NCI-H446 (cell line): ENCODE measurements at places on chromosomes 6 and 20.

DNA sequence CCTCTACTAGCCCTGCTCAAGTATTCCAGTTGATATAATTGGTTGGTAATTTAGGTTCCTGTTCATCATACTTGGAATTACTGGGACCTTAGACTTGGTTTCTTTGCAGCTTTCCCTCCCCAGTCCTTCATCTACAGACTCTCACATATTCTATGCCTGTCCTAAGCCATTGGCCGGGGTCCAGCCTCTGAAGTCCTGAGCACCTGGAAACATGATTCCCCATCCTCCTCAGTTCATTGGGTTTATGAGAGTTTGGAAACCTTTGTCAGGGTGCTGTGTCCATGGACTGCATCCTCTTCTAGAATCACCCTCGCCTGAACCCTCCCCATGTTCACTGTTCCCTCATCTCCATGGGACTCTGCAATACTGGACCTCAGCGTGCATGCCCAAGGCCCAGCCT lies 8.8 kb downstream of the GSTA2 start:
- DNase-seq, result no peak

- DNase-seq, result no peak
Measured at GRCh38 chr20:38843346-38843745, 37.8 kb downstream of the PPP1R16B start.

DNA sequence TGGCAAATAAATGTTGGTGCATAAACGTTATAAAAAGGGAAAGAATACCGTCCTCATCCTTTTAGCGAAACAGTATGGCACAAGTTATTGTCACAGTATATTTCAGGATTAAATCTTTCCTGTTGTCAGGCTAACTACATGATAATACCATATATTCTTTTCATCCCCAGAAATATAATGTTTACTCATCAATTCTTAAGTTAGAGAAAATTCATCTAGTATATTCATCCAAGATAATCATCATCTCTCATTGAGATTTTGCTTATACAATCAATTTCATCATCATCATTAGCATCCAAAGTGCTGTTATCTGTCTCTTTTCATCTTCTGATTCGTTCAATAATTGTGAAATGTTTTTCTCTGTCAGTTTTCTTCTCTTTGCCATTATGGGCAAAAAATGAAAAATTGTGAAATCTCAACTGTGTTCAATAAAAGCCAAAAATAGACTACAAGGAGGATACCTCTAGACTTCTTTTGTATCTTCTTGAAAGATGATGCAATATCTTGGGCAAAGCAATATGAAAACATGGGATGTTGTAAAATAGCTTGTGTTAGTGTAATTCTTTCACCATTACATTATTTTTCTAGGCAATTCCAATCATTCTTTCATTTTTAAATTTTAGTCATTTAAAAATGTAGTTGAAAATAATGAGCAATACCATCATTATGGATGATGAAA lies 2.6 kb downstream of the SPACA1 start:
- DNase-seq, result no peak

GRCh38 chr6:138692978-138693909 lies 80.3 kb upstream of the CCDC28A start:
- DNase-seq, result peak; percentile 5

- DNase-seq, result no peak
Measured at GRCh38 chr6:36290668-36291620, 21.1 kb downstream of the PNPLA1 start.

DNA sequence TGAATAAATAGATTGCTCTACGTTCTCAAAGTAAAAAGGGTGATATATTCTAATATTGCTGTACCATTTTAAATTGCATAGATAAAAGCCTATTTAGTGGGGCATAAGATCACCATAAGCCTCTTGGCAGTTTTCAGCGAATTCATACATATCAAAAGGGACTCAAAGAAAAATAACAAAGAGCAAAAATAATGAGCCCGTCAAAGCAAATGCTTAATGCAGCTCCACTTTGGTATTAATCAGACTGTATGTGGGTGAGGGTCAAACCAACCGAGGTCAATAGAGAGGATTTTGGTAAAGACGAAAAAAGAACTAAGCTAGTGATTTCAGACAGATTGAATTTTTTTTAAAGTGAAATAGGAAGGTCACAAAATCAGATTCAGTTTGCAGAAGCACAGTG lies 598.8 kb downstream of the GRIK2 start:
- DNase-seq, result no peak

GRCh38 chr6:93021235-93021915 lies 398.0 kb downstream of the EPHA7 start:
- DNase-seq, result no peak

- DNase-seq, result no peak
Measured at GRCh38 chr6:42916288-42916687, 435 bp downstream of the PTCRA start.

- peak; percentile 84 for DNase-seq
Measured at GRCh38 chr20:14334306-14334930, 3.0 kb downstream of the FLRT3 start.

DNA sequence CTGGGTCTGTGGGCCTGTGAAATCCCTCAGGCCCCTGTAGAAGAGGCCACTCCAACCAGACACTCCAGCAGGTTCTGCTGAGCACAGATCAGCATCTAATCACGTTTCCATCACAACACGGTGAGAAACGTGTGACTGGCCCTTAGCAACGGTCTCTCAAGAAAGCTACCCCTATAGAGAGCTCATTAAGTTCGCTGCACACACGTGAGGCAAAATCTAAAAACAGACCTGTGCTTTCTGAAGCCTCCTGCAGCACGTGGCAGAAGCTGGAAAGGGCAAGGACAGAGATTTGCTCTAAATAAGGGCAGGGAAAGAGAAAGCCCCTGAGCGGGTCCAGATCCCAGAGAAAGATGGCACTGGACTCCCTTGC lies 56.5 kb downstream of the GPR6 start:
- no peak for DNase-seq

DNA sequence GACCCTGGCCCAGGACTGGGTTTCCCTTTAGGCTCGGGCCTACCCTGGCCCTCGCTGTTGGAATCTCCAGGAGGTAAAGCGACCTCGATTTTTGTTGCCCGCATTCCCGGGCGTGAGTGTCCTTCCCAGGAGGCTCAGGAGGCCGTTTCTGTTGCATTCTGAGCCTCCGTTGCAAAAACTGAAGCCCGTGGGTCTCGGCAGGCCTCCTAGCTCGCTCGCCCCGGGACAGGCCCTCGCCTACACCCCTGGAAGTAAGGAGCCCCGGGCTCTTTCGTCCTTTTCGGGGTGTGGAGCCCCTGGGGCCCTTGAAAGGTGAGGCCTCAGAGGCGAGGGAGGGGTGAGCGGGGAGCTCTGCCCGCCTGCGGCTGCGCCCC lies 2.3 kb downstream of the NR2E1 start:
- no peak for DNase-seq

DNA sequence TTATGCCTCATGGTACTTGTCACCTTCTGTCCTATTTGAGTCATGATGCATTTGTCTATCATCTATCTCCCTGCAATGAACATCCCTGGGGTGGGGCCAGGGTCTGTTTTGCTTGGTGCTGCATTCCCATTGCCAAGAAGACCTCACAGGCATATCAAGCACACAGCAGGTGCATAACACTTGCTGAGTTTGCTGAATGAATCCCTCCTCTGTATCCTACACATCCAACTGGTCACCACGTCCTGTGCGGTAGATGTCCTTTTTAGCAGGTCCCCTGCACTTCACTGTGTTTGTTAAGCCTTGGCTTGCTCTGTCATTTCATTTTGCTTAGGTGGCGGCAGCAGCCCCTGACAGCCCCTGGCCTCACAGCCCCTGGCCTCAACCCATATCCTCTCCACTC lies 214.8 kb upstream of the RNF24 start:
- no peak for DNase-seq

- no peak for DNase-seq
Measured at GRCh38 chr20:24081077-24081476, 92.5 kb upstream of the GGTLC1 start.

- peak; percentile 24 for DNase-seq
Measured at GRCh38 chr20:36825385-36826104, 50.4 kb upstream of the TLDC2 start.

GRCh38 chr6:143283887-143284645 lies 166.4 kb downstream of the ADAT2 start:
- no peak for DNase-seq

- no peak for DNase-seq
Measured at GRCh38 chr20:53202777-53203176, 230.6 kb downstream of the TSHZ2 start.
